ENCODE measurements at places on chromosomes 12 and 14. TPM values are rescaled to one million over a fixed set of nuclear protein-coding genes. Genes with fewer than 3 reads are reported as not detected.

BIN2 gene
- not detected for total RNA-seq

FSCB gene
- not detected for total RNA-seq

IRAK4 gene
- total RNA-seq = 13.6 TPM

BCL7A gene
- total RNA-seq = 1.8 TPM

EML1 gene
- total RNA-seq = 11.8 TPM

MANSC1 gene
- total RNA-seq = 0.92 TPM

Data from MG63 (cell line).